ENCODE measurements at places on chromosomes 6 and 20.

DNA sequence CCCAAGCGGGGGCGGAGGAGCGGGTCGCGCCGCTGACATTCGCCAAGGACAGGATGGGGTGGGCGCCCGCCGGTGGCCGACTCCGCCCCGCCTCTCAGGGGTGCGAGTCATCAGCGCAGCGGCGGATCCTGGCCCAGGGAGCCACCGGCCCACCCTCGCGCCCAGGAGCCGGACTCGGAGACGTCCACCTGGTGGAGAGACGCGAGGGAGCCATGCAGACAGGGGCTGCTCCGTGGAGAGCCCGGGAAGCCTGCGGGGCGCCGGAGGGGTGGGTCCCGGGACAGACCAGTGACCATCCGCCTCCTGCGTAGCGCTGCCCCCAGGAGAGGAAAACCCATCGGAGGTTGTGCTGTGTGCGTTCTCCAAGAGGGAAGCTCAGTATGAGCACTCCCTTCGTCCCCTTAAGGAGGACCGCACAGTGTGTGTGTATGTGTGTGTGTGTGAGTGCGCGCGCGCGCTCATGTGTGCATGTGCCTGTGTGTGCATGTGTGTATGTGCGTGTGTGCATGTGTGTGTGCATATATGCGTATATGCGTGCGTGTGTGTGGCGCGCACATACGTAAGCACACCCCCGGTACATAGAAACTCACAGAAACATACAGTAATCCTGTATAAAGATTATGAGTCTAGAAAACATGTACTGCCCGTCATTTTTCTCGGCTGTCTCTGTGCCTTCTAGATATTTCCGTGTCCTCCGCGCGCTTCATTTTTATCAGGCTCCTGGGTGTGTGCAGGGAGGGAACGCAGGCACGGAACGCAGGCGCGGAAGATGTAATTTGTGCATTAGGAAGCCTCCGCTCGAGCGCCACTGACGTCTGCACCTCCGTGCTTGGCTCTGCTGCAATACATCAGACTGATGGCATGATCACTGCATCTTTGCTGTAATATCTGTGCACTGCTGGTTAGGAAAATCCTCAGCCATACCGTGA is 158.9 kb downstream of the TBXT start:
- DNase-seq, result peak; percentile 69

DNA sequence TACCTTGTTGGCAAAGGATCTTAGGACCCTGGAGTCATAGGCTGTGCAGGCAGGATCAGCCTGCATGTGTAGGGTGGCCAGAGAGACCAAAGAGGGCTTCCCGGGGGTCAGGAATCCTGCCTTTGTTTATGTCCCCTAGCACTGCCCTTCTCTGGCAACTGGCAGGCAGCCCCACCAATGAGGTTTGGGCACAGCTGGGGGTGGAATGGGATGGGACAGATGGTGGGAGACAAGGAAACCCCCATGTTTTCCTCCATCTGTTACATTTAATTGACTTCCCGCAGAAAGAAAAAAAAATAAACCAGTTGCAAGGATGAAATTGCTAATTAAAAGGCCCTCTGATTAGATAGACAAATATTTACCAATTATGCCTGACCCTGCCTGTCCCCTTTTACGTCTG is 27.6 kb downstream of the CD40 start:
- no peak for DNase-seq

DNA sequence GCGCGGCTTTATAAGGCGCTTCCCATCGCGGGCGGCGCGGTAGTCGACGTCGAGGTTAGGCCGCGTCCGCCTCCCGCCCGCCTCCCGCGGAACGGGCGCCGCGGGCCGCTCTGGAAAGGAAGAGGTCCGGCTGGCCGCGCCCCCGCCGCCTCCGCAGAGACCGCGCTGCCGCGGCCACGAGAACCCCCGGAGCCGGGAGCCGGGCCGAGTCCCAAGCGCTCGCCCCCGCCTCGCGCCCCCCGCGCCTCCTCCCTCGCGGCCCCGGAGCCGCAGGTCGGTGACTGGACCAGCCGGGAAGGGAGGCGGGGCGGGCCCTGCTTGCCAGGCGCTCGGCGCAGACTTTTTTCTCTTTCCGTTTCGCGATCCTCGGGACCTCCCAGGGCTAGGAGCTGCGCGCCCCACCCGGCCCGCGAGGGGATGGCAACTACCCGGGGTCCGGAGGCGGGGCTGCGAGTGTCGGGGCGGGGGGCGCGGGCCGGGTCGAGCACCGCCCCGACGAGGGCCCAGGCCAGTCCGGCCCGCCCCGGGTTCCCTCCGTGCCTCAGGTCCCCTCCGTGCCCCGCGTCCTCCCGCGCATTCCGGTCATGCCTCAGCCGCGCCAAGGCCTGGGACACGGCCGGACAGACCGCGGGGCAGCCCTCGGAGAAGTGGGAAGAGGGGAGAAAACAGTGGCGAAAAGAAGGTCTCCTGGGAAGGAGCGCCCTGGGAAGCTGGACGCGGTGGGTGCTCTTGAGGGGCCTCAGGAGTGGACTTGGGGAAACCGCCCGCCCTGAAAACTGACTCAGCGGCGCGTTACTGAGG is 417 bp upstream of the PXDC1 start:
- peak; percentile 95 for DNase-seq

- DNase-seq, result no peak
Observed at GRCh38 chr6:37732688-37733087, 35.0 kb upstream of the MDGA1 start.

GRCh38 chr6:159760602-159761057 is 1.2 kb upstream of the ACAT2 start:
- peak; percentile 78 for DNase-seq

GRCh38 chr6:132933090-132933489 is 118.7 kb downstream of the RPS12 start:
- DNase-seq, result no peak

- no peak for DNase-seq
Observed at GRCh38 chr20:62653373-62653772, 11.1 kb downstream of the SLCO4A1 start.

DNA sequence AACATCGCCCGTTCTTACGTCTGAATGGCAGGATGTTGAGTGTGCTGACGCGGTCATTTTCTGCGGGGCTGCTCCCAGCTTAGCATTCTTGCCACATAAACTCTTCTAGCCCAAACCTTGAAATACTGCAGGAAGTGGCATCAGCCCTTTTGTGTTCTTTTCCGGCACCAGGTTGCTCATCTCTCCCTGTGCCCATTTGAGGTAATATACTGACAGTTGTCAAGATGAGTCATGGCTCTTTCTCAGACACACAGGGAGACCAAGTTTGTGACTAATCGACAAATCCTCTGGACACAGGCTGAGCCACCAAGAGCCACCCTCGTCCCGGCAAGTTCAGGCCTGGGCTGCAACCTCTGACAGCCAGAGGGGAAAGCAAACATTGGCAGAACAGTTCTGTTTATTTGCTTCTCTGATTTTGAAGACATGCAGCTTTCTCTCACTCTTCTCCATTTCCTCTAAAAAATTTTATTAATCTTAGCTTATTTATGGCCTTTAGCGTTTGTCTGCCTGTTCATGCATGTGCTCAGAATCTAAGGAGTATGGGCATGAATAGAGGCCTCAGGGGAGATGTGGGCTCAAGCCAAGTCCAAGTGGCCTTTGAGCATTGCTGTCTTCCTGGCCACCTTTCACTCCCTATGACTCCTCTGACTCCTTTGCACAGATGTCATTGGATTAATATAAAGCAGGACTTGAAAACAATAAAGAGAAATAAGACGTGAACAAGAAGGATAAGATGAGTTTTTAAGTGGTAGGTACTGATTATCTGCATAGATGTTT is 328.2 kb upstream of the JAG1 start:
- DNase-seq, result peak; percentile 62

GRCh38 chr6:12585497-12585958 is 131.0 kb upstream of the PHACTR1 start:
- DNase-seq, result peak; percentile 41

DNA sequence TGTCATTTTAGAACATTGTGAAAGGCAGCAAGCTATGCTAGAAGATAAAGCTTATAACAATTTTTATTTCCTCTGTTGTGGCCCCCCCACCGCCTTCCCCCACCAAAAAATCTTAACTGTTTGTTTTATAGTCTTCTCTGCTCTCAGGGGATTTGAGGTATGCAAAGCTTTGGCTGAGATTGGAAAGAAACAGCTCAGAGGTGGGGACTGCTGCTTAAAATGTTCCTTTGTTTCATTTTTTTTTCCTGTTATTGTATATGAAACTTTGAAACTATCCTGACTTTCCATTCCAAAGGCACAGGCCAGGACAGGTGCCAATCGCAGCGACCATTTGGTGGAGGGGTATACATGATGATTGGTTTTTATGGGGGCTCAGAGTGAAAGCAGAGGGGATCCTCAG is 114.7 kb upstream of the PHACTR1 start:
- DNase-seq, result no peak

GRCh38 chr6:91802431-91802830 is 1215.6 kb upstream of the MAP3K7 start:
- no peak for DNase-seq

DNA sequence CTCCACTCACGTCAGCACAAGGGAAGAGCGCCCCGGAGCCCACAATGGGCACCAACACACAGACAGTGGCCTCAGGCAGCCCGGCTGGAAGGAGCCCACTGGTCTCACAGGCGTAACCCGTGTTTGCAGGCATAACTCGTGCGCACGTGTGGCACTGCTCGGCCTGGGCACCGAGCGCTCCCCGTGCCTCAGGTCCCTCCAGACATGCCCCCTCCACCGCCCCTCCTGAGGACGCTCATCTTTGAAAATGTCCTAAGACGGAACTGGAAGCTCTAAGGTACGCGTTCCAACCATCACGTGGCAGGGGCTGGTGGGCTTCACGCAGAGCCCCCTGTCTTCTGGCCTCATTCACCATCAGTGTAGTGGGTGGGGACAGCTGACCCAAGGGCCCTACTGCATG is 44.6 kb downstream of the SSR1 start:
- DNase-seq, result no peak

GRCh38 chr20:13690943-13691342 is 52.2 kb upstream of the TASP1 start:
- DNase-seq, result no peak

GRCh38 chr6:142787422-142787821 is 157.6 kb downstream of the HIVEP2 start:
- DNase-seq, result no peak

DNA sequence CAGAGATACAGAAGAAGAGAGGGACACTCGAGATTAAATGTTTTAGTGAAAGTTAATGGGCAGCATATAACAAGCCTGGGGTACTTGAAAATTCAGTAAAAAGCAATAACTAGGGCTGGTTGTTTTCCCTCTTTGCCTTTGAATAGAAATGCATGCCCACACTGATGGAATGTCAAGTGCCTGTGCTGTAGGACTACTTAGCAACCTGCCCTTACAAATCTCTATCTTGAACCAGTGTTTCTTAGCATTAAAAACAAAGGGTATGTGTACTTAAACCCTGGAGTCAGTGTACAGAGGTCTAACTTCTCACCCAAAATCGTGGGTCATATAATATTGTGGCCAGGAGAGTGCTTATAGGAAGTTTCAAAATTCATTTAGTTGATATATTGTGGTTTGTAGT is 37.1 kb downstream of the RNF144B start:
- no peak for DNase-seq

DNA sequence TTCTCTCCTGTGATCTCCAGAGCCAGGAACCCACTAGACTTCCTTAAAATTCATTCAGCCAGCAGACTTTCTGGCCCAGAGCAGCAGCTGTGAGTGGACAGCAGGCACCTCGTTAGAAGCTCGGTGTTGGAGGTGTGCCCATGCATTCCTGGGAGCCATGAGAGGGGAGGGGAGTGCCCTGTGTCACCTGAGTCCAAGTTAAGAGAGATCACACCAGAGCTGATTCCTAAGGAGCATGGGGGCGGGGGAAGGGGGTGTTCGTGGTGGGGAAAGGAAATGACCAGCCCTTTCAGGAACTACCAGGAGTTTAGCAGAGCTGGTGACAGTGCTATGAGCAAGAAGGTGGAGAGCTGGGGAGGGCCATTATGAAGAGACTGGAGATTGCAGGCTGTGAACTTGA is 46.9 kb downstream of the GFRA4 start:
- peak; percentile 9 for DNase-seq

DNA sequence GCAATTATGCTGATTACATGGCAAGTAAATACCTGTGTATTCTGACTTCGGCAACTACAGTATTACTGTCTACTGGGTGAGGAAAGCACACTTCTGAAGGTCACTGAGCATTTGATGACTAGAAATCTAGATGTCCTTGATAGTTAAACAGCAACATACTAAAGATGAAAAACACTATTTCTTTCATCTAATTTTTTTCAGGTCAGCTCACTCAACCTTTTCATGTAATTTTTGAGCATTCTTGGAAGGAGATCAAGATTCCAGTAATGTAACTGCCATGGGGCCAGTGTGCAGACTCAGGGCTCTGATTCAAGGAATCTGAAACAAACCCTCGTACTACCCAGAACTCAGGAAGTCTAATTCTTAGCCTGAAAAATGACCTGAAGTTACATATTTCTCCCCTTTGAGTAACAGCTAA is 222.6 kb upstream of the TAB2 start:
- peak; percentile 83 for DNase-seq

DNA sequence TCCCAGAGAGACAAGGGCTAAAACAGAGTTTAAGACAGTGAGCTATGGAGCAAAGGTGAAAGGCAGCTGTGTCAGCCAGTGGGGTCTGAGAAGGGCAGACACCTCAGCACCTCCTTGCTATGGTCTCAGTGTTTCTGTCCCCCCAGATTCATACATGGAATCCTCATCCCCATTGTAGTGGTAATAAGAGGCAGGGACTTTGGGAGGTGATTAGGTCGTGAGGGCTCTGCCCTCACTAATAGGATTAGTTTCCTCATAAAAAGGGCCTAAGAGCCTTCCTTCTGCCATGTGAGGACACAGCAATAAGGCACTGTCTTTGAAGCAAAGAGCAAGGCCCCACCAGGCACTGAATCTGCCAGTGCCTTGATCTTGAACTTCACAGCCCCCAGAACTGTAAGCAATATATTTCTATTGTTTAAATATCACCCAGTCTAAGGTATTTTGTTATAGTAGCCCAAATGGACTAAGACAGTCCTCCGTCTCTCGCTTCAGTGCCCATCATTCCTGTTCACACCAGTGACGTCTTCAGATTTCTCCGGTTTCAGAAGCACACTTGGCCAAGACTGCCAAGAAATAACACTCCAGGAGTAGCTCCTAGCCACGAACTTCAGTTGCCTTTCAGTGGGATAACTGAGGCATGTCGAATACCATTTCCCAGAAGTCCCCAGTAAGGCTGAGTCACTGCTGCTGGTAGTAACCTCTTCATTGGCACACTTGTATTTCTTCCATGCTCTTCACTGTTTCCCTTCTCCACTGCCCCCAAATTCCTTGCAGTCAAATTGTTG is 32.8 kb downstream of the SLC13A3 start:
- DNase-seq, result peak; percentile 9

DNA sequence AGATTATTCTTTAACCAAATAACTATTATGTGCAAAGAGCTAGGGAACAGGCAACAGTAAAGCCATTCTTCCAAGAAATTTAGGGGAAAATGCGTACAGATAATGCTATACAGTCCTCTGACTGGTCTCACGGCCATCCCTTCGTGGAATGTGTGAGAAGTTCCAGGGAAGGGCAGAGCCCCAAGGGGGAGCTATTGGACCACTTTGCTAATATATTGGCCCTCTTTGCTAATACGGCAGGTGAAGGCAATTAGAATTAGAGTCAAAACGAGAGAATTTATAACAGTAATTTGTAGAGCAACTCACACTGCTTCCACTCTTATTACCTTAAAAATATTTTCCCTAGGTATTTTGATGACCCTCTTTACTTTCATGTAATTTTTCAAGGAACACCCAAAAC is 140.4 kb downstream of the IMPG1 start:
- peak; percentile 22 for DNase-seq

- peak; percentile 6 for DNase-seq
Observed at GRCh38 chr6:159842035-159842434, 42.0 kb downstream of the PNLDC1 start.

- DNase-seq, result no peak
Observed at GRCh38 chr20:52922436-52922835, 49.7 kb upstream of the TSHZ2 start.

Data from iris pigment epithelial cell (primary cell).